Activated naive CD4-positive, alpha-beta T cell treated with anti-CD3 and anti-CD28 coated beads, Interleukin-2, amount 10 ng/mL, durations not matched to agents 7 days and 5 days (primary cell): ENCODE measurements at places on chromosomes 12 and 14.

DNA sequence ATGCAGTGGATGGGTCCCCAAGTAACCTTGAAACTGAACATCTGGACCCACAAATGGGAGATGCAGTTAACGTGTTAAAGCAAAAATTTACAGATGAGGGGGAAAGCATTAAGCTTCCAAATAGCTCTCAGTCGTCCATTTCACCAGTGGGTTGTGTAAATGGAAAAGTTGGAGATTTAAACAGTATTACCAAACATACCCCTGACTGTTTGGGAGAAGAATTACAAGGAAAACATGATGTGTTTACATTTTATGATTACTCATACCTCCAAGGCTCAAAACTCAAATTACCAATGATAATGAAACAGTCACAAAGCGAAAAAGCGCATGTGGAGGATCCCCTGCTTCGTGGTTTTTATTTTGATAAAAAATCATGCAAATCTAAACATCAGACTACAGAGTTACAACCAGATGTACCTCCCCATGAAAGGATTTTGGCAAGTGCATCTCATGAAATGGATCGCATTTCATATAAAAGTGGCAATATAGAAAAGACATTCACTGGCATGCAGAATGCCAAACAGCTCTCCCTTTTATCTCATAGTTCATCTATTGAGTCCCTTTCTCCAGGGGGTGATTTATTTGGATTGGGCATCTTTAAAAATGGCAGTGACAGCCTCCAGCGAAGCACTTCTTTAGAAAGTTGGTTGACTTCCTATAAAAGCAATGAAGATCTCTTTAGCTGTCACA, 116.6 kb upstream of the NPAS3 start:
- no peak for DNase-seq

- DNase-seq, result no peak
Measured at GRCh38 chr14:66041582-66041981, 444.6 kb upstream of the CCDC196 start.

GRCh38 chr12:118429688-118430383, 53.5 kb downstream of the SUDS3 start:
- no peak for DNase-seq

DNA sequence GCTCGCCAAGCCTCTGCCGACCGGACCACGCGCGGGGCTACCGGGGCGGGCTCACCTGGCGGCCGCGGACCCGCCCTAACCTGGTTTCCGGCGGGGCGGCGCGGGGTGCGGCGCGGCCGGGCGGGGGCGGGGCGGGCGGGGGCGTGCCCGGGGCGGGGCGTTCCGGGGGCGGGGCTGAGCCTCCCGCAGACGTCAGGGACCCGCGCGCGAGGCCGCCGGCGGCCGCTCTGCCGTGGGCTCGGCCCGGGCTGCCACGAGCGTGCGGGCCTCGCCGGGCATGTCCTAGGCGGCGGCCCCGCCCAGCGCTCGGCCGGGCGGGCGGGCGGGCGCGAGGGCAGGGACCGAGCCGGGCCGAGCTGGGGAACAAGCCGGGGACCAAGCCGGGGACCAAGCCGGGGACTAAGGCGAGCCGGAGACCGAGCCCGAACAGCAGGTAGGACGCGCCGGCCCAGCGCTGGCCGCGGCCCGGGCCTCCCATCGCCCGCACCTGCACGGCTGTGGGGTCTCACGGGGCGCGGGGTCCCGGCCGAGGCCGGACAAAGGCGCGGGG, at the start of gene CEP170B:
Gene CEP170B, plus strand, starts transcription at position 188 of the 550 bp plus-strand sequence. CDS start 3,183 bp downstream, outside the sequence.
- peak; percentile 59 for DNase-seq

DNA sequence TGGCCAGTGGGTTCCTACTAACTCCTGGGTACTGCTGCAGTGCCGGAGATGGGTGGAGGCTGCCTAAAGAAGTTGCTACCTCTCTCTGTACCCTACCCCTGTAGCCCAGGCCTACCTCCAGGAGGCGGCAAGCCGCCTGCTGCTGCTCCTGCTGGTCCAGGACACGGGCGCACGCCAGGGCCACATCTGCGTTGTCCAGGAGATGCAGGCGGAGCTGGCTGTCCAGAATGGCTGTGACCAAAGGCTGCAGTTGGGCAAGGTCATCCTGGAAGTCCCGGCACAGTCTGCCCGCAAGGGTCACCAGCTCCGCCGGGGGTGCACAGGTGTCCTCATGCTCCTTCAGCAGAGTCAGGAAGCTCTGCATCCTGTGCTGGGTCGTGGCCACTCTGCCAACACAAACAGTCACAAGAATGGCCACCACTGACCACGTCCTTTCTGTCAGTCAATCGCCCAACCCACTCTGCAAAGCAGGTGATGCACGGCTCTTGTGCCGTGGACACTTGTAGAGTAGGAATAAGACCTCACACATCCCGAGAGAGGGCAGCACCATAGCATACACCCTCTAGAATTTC, 1.6 kb downstream of the ANHX start:
- no peak for DNase-seq
